ENCODE measurements at places on chromosomes 1 and 21.
A peak's percentile ranks its signal among the peaks of the same experiment; 100 is the strongest.

GRCh38 chr21:42850866-42851391 is 28.4 kb downstream of the WDR4 start:
- DNase-seq = peak; percentile 92

DNA sequence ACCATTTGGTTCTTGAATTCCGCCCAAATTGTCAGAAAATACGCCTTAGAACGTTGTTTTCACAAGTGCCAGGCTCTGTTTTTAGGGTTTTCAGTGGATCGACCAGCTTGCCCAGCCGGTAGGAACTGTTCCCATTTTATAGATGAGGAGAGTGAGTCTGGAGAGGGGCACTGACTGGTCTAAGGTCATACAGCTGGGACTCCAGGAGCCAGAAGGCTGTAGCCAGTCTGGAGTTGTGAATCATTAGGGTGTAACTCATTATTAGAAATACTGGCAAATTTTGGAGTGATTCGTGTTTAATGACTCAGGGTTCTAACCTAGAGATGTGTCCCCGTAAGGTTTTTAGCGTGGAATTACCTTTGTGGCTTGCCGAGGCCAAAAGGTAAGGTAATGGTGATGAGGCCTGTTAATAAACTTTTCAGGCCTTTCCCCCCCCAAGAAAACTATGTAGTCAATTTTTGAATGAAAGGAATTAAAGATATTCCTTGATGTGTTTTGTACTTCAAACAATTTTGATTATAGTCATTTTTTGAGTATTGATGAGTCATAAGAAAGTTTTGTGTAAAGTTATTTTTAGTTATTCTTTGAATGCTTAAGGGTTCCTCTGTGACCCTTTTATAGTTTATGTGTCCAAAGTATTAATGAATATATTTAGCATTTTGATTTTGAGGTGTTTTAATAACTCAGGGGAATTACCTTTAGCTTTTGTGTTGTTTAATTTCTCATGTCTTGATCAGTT is 2.1 kb downstream of the DYRK1A start:
- DNase-seq = no peak

- DNase-seq = no peak
These were observed 77.4 kb downstream of the S1PR1 start for GRCh38 chr1:101314244-101314643.

DNA sequence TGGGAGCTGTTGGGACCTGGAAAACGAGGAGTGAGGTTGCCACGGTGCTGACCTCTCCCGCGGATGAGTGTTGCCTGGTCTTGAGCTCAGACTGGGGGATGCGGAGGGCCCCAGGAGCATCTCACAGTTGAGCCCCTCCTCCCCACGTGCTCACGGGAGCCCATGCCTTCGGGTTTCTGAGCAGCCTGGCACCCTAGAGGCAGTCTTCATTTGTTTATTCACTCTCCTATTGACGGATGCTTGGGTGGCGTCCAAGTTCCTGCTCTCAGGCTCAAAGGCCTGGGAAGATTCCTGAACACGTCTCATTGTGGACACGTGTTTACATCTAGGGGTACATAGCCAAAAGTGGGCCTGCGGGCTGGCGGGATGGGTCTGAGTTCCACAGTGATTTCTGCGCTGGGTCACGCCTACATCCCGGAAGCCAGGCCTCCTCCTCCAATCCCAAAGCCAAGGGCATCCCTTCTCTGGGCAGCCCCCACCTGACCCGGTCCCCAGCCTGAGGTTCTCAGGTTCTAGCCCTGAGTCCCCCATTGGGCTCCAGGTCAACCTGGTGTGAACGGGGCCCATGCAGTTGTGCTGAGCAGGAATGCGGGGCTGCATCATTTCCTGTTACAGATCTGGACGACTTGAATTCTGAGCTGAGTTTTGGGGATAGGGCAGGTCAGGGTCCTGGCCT is 14.7 kb downstream of the WNT3A start:
- peak; percentile 14 for DNase-seq

GRCh38 chr1:205672970-205673369 is 7.3 kb downstream of the SLC45A3 start:
- DNase-seq = no peak

DNA sequence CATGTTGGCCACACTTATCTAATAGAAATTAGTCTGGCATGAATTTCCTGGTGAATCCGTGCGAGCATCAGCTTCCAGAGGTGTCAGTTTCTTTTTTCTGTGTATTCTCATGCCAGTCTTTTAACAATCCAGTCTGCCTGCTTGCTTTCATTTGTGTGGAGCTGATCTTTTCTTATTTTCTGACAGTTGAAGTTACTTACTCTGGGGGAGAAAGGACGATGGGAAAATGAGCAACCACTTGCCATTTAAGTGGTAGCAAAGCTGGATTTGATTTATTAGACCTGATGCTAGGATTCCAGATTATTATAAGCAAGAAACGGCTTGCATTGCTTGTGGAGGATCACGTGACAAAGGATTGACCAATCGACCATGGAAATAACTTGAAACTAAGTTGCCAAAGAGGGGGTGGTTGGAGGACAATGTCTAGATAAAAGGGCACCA is 24.3 kb upstream of the APP start:
- no peak for DNase-seq

- DNase-seq = no peak
These were observed 11.6 kb upstream of the CD34 start for GRCh38 chr1:207922554-207922953.

DNA sequence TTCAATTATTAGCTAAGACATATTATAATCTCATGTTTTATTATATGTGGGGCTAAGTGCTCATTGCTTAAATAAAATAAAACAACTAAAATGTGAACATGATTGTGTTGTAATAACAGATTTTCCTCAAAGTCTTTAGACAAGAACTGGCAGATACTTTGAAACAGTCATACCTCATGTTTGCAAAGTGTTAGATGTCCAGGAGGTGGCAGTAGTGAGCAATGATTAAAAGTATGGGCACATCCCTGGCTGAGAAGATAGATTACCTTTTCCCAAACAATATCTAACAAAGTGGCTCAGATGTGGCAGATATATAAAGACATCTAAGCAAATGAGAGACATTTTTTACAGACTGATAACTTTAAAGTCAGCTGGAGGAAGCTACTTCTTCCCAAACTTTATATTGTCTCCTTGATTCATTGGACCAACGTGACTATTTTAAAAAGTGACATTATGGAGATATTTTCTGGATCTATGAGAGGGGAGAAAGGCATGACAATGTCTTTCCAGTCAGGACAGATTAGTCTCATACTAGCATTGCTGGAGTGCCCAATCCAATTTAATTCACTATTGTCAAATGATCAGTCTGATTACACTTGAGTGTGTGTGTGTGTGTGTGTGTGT is 269.8 kb downstream of the S1PR1 start:
- DNase-seq = peak; percentile 56

- DNase-seq = no peak
These were observed 100.1 kb upstream of the SLC2A1 start for GRCh38 chr1:43058545-43059360.

DNA sequence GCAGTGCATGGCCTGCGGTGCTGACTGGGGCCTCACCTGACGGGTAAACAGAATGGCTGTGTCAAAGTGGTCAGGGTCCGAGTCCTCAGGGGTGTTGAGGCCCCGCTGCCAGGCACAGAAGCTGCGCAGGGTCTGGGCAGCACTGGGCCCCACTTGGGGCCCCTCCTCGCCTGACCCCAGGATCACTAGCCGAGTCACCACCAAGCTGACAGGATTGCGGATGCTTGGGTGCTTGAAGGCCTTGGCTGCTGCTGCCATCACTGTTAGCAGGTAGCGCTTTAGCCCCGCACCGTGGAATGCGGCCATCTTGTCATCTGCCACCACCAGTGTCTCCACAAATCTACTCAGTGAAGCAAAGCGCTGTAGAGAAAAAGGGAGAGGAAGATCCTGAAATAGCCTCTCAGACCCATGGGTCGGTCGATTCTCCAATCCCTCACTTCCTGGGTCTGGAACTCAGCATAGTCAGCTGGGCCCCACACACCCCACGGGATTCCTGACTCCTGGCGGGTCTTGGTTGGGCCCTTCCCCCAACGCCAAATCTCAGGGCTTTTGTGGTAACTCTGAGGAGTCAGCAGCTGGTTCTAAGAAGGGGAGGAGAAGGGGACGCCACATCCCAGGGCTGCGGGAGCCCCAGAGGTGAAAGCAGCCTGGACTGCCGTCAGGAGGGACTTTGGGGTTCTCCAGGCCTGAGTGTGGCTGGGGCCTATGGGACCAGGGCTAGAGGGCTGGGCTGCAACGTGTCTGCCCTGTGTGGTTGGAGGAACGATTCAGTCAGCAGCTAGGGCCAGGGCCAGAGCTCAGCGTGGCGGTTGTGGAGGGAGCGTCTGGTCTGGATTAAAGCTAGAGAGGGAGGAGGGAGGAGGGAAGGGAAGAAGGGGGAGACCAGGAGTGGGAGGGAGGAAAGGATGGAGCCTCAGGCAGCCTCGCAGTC is 2.1 kb downstream of the ADAMTS4 start:
- DNase-seq = no peak

GRCh38 chr1:74341702-74342339 is 106.6 kb downstream of the TNNI3K start:
- no peak for DNase-seq

GRCh38 chr1:25716320-25716719 is 83.7 kb upstream of the SELENON start:
- DNase-seq = no peak

GRCh38 chr1:186949173-186949572 is 120.4 kb downstream of the PLA2G4A start:
- DNase-seq = no peak

GRCh38 chr1:109361069-109361468 is 36.6 kb downstream of the SORT1 start:
- no peak for DNase-seq

DNA sequence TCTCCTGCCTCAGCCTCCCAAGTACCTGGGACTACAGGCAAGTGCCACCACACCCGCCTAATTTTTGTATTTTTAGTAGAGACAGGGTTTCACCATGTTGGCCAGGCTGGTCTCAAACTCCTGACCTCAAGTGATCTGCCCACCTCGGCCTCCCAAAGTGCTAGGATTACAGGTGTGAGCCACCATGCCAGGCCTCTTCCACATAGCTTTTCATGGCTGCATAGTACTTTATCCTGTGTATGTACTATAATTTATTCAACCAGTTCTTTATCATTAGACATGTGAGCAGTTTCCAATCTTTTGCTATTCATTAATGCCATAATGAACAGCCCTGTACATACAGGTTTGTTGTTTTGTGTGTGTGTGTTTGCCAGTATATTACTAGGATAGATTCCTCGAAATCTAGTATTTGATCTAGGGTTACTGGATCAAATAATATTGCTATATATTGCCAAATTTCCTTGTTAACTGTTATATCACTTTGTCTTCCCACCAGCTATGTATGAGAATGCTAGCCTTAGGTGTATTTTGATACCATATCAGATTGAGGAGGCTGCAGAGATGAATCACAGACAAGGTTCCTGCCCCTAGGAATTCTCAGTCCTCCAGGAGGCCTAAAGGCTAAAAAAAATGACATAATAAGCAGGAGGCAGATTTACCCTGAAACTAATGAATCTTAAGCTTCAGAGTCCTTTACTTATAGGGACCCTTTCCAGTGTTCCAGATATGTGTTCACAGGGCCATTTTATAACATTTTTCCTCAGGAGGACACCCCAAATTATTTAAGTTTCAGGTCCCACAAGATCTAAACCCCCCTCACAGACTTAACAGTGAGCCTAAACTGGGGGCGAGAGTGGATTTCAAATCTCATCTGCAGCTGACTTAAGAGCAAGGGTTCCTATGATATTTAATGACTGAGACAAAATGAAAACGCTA is 2.1 kb upstream of the PDIK1L start:
- no peak for DNase-seq

Measured in iPS-NIHi11 (cell line).